ENCODE measurements at places on chromosomes 12 and 14.

- DNase-seq, result no peak
Observed at GRCh38 chr12:15794196-15794595, 5.0 kb upstream of the EPS8 start.

DNA sequence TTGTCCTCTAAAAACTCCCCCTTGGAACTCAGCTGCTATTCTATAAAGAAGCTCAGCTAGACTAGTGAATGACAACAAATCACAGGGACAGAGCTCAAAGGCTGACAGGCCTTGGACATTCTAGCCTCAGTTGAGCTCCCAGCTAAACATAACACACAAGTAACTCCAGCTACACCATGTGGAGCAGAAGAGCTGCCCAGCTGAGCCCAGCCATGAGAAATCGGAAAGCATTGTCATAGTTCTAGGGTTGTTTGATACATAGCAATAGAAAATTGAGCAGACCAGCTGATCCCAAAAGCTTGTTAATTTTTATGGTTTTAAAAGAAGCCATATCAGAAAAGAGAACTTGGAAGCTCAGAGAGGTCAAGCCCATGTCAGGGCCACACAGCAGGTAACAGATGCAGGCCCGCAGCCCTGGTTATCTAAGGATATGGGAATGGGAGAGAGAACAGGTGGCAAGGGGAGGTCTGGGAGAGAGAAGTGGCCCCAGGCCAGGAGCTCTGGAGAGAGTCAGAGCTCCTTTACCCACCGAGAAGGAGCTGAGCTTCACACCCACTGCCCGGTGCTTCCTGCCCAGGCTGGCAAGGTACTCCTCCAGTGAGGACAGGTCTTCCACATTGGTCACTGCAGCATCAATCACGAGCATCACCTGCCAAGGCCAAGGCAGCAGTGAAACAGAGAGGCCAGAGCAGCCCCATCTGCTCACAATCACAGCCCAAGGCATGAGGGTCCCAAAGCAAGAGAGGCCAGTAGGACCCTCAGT is 2.9 kb downstream of the NGB start:
- no peak for DNase-seq

DNA sequence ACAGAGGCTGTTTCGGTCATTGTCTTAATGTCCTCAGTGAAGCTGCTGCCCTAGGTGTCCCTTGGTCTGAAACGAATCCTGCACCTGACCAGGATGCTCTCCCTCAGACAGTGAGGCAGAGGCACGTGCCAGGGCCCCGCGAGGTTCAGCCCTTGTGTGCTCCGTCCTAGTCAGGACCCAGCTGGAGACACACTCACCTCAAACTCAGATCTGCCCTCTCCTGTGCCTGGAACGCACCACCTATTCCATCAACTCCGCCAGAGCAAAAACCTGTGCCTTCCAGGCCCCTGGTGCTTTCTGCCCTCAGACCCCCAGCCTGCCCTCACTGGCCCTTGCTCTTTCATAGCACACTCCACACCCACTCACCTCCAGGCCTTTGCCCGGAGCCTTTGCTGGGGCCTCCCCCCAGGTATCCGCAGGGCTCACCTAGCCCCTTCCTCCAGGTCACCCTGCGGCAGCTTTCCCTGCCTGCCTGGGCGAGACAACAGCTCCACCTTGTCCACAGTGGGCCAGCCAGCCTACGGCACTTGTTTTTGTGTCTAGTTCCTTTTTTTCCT is 150.6 kb downstream of the BCL11B start:
- no peak for DNase-seq

DNA sequence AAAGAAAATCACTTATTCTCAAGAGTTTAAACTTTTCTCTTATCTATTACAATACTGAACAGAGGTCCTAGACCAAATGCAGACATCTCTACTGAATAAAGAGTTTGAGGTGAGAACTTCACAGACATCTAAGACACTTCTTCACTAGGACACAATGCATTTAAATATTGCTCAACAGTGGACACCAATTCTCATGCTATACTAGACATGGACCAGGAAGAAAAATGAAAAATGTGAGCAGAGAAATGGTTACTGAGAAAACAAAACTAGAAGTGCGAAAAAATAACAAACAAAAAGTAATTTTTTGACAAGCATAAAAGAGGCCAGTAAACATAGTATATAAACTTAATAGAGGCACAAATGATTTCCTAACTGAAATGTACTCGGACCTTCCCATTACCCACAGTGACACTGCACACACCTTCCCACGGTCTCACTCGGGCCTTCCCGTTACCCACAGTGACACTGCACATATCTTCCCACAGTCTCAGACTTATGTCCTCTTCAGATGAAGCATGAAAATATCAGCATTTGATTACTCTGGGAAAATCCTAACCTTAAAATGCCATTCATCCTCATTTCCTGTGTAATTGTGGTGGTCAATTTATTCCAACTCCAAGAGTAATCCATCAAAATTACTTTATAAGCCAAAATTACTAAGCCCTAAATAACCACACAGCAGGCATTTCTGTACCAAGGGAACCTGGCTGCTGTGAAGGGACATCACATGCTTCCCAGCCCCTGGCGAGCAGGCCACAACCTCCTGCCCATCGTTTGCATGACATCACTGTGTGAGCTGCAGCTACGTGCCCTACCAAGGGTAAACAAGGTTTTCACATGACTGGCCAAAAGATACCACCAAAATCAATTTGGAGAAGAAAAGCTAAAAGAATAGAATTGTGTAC is 6.4 kb downstream of the SLC15A4 start:
- DNase-seq, result peak; percentile 73

GRCh38 chr12:103727638-103728037 is 113.4 kb downstream of the NT5DC3 start:
- DNase-seq, result no peak

GRCh38 chr12:123131879-123132402 is 18.9 kb downstream of the PITPNM2 start:
- no peak for DNase-seq
